PC-9 (cell line): ENCODE measurements at places on chromosomes 16 and 17.

DNA sequence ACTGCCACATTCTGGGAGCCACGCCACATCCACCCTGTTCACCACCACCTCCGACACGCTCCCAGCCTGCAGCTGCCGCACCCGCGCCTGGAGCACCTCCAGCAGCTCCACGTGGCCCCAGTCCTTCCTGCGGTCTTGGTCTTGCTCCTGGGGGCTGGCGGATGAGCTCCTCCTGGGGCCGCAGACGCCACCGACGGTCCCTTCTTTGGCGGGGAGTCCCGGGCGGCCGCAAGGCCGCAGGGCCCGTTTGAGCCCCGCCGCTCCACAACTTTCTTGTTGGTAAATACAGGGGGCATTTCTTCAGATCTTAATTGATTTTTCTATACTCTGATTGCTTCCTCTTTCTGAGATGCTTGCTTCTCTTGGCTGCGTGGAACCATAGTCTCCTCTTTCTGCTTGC is 75.3 kb upstream of the MED13 start:
- 0 out of 2 replicates have a peak, but pooled peaks cover 7% of the 10 kb centered on the region for H3K4me1 ChIP-seq
- H3K27ac ChIP-seq, result no peak overlapping the region
- H3K36me3 ChIP-seq, result no peaks in the 10 kb centered on the region
- H3K27me3 ChIP-seq, result no peaks in the 10 kb centered on the region
- no peak overlapping the region for H3K4me3 ChIP-seq

DNA sequence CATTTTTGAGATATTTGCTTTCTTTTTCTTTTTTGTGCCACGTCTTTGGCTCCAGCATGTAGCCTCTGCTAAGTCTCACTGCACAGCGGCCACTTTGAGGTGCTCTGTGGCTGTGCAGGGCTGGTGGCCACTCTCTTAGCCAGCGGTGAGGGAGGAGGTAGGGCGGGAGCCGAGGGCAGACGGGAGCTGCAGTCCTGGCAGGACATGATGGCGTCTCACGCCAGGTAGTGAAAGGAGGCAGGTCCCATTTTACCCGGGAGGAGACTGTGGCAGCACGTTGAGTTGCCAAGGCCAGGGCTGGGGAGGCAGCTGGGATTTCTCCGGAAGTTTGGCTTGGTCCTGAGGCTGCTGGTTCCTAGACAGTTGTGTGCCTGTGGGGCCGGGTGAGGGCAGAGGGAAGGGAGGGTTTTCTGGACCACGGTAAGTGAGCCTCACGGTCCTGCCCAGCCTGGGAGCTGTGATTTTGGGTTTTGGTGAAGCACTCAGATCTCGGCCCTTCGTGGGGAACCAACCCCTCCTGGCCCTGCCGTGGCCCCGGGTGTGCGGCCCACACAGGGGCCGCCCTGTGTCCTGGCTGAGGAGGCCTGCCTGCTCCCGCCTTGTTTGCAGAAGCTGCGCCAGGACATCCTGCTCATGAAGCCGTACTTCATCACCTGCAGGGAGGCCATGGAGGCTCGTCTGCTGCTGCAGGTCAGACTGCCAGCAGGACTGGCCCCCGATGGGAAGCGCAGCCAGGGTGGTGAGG is 14.4 kb downstream of the DEF8 start:
- H3K36me3 ChIP-seq, result no peaks in the 10 kb centered on the region
- H3K27ac ChIP-seq, result no peak overlapping the region
- H3K4me1 ChIP-seq, result no peaks in the 10 kb centered on the region

DNA sequence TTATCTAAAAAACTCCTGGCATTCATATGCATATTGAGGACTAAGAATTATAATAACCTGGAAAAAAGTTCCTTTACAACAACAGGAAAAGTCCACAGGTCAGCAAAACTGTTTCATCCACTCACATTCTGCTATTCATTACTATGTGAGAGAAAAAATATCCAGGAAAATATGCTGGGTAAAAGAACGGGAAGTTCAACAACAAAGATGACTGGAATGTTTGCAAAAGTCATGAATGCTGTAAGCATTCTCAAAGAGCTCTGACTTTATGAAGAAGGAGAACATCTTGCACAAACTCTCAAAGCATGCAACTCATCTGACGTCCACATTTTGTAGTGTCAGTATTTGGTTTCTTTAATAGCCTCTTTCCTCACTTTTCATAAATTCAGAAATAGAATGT is 56.9 kb upstream of the ALDH3A1 start:
- H3K36me3 ChIP-seq, result no peaks in the 10 kb centered on the region
- no peak for DNase-seq
- no peak overlapping the region for H3K27ac ChIP-seq
- H3K27me3 ChIP-seq, result no peaks in the 10 kb centered on the region

DNA sequence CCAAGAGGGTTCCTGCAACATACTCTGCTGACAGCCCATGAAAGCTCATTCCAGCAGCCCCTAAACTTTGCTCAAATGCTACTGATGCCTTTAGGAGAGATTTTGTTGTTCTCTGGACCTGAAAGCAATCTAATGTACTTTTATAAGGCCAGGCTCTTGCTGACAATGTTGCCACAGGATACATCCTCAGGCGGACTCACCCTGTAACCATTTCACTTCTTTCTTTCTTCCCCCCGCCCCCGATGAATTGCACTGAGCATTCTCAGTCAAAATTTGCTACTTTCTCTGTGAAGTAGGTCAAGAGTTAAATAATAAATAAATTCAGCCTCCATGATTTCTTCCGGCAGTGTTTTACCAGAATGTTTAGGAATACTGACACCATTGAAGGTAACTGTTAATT is 1.5 kb downstream of the GAS7 start:
- no peaks in the 10 kb centered on the region for H3K36me3 ChIP-seq
- H3K4me1 ChIP-seq, result no peaks in the 10 kb centered on the region
- H3K27me3 ChIP-seq, result no peaks in the 10 kb centered on the region
- no peak overlapping the region for H3K27ac ChIP-seq
- DNase-seq, result no peak

- H3K4me1 ChIP-seq, result peaks cover 46% of the 10 kb centered on the region
- DNase-seq, result no peak
- H3K4me3 ChIP-seq, result peak overlapping the region; percentile 9; the same call in 1 of the 2 replicates
- peaks cover 27% of the 10 kb centered on the region for H3K36me3 ChIP-seq
These were observed 22.2 kb downstream of the CLTC start for GRCh38 chr17:59641799-59642484.
